ENCODE measurements at places on chromosomes 4 and X. TPM values are rescaled to one million over a fixed set of nuclear protein-coding genes. Genes with fewer than 3 reads are reported as not detected.

The SPANXC gene
- not detected for total RNA-seq

The CWH43 gene
- total RNA-seq, result not detected

DNA sequence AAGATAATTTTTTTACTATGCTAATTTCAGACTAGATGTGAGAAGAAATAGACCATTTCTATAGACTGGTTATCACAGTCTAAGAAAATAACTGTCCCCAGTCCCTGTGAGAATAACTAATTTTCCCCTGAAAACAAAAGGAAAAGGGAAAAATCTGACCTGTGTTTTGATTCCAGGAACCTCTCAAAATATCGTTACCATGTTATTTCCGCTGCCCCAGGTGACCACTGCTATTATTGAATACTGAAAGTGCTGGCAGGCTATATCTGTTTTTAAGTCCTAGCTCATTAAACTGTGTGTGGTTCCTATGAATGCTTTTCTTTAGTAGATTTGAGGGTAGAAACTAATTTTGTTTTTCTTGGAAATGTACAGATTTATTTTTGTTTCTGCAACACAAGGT is 83.6 kb downstream of the GAB1 start:
- no peaks in the 10 kb centered on the region for H3K27me3 ChIP-seq
- peaks cover 19% of the 10 kb centered on the region for H3K36me3 ChIP-seq
- no peak overlapping the region for H3K4me3 ChIP-seq
- peaks cover 54% of the 10 kb centered on the region for H3K4me1 ChIP-seq
- DNase-seq, result no peak

DNA sequence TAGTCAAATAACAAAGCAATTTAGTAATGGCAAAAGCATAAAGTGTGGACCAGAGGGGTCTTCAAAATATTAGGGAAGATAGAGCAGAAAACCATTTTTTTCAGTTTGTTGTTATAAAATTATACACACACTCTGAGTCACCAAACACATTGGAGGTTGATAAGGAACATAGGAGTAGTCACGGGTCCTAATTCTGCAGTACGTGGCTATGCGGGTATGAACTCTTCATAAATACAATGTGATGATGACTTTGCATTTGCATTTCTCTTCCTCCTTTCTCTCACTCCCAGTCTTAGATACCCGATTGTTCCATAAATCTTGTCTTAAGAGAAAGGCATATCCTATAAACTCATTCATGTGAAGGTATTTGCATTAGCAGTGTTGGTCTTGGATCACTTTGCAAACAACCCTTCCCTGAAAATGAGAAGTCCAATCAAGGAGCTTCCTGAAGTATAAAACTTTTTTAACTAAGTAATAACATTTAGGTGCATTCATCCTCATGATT is 223.6 kb downstream of the PALLD start:
- peaks cover 52% of the 10 kb centered on the region for H3K4me1 ChIP-seq
- no peaks in the 10 kb centered on the region for H3K27me3 ChIP-seq
- no peak overlapping the region for H3K4me3 ChIP-seq

DNA sequence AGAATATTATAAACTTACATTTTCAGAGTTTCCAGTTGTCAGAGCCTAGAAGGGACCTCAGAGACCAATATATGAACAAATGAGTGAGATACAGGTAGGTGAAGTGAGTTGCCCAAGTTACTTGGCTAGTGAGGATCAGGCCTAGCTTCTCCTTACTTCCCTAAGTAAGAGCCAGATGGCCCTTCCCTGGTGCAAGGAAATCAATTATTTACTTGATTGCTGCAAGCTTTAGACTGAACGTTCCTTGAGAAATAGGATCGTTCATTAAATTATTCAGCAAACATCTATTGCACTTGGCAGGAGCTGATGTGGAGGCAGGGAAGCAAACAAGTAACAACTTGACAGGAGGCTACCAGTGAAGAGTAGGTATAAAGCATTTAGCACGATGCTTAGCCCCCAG is 117.8 kb downstream of the EFHC2 start:
- H3K36me3 ChIP-seq, result no peaks in the 10 kb centered on the region
- DNase-seq, result no peak
- no peak overlapping the region for H3K4me3 ChIP-seq
- H3K27ac ChIP-seq, result no peak overlapping the region
- no peaks in the 10 kb centered on the region for H3K4me1 ChIP-seq

GRCh38 chrX:119087121-119087520 is 14.3 kb downstream of the CT47C1 start:
- H3K27me3 ChIP-seq, result no peaks in the 10 kb centered on the region
- no peaks in the 10 kb centered on the region for H3K36me3 ChIP-seq
- no peak overlapping the region for H3K4me3 ChIP-seq
- H3K4me1 ChIP-seq, result no peaks in the 10 kb centered on the region
- DNase-seq, result no peak
- H3K27ac ChIP-seq, result no peak overlapping the region

DNA sequence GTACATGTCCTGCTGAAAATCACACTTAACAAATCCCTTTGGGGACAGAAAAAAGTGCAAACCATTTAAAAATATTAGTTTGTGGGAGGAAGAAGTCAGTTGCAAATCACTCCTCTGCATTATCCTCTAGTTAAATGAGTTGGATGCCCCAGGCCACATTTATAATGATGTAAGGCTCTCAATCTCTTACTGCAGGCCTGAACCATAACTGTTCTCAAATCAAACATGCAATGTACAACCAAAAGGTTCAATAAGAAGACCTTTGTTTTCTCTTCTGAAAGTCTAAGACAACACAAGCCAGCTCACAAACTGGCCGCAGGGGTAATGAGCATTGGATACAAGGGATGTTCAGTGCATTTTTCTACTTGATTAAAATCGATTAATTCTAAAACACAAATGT is 39.7 kb downstream of the IGFBP7 start:
- H3K4me3 ChIP-seq, result no peak overlapping the region
- peaks cover 78% of the 10 kb centered on the region for H3K4me1 ChIP-seq
- H3K27ac ChIP-seq, result no peak overlapping the region
- no peak for DNase-seq
- H3K27me3 ChIP-seq, result no peaks in the 10 kb centered on the region

DNA sequence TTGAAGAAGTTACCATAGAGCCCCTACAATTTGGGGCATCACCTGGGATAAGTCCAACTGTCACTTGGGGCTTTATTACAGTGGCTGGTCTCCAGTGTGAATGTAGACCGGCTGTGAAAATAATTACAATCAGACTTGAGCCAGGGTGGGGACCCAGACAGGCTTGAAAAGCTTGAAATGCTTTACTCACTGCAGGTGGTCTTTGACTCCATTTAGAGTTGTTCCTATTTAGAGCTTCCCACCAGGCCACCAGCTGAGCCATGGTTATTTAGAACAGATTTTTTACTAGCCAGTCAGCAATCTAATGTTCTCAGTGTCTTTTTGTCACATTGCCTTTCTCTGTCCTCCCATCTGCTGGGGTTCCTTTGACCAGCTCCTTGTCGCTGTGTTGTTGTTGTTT is 5.7 kb downstream of the ARHGAP10 start:
- no peaks in the 10 kb centered on the region for H3K36me3 ChIP-seq
- no peak for DNase-seq
- no peaks in the 10 kb centered on the region for H3K27me3 ChIP-seq
- no peak overlapping the region for H3K4me3 ChIP-seq
- H3K27ac ChIP-seq, result peak overlapping the region; percentile 98

DNA sequence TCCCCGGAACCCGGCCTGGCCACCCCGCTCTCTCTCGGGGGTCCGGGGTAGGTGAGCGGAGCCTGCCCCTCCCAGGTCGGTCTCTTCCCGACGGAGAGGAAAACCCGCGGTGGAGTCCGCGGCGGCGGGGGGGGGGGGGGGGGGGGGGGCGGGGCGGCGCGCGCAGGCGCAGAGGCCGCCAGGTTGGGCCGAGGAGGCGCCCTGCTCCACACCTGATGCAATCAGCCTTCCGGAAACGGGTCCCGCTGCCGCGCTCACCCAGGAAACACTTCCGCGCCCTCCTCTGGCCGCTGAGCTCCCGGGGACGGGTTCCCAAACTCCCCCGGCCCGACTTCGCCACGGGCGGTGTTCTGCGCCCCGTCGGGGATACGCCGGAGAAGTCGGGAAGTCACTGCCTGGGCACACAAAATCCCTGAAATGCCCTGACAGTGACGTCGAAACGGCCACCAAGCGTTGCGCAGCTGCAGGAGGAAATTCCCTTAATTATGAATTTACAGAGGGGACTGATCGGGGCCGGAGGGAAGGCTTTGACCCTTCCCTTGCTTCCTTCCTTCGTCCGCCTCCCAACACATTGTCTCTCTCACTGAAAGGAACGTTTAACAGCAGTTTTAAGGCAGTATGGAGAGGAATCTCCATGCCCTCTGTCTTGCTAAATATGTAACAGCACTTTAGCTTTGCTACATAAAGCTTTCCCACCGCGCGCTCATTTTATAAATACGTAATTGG is 2.1 kb upstream of the APBB2 start:
- DNase-seq, result peak; percentile 64
- H3K27ac ChIP-seq, result peak overlapping the region; percentile 86
- no peaks in the 10 kb centered on the region for H3K27me3 ChIP-seq
- no peaks in the 10 kb centered on the region for H3K36me3 ChIP-seq
- peak overlapping the region; percentile 68 for H3K4me3 ChIP-seq
- H3K4me1 ChIP-seq, result peaks cover 54% of the 10 kb centered on the region

DNA sequence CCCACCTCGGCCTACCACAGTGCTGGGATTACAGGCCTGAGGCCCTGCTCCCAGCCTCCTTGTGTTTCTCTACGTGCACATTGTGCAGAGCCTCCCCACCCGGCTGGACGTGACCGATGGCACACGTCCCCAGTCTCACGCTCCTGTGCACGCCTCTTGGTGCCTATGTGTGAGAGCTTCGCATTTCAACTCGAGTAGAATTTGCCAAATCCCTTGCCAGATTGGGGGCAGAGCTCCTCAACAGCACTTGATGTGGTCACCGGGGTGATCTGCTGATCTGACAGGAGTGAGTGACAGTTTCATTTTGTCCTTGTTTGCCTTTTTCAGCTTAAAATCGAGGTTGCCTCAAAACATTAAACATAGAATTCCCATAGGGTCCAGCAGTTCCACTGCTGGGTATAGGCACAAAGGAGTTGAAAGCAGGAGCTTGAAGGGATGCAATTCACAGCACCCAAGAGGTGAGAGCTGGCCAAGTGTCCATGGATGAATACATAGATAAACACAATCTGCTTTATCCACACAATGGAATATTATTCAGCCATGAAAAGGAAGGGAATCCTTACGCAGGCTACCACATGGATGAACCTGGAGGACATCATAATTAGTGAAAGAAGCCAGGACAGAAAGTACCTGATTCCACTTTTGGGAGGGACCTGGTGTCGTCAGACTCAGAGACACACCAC is 17.6 kb downstream of the TMEM187 start:
- H3K36me3 ChIP-seq, result no peaks in the 10 kb centered on the region
- H3K27me3 ChIP-seq, result no peaks in the 10 kb centered on the region
- H3K27ac ChIP-seq, result no peak overlapping the region
- no peak overlapping the region for H3K4me3 ChIP-seq
- peaks cover 5% of the 10 kb centered on the region for H3K4me1 ChIP-seq
- DNase-seq, result no peak

DNA sequence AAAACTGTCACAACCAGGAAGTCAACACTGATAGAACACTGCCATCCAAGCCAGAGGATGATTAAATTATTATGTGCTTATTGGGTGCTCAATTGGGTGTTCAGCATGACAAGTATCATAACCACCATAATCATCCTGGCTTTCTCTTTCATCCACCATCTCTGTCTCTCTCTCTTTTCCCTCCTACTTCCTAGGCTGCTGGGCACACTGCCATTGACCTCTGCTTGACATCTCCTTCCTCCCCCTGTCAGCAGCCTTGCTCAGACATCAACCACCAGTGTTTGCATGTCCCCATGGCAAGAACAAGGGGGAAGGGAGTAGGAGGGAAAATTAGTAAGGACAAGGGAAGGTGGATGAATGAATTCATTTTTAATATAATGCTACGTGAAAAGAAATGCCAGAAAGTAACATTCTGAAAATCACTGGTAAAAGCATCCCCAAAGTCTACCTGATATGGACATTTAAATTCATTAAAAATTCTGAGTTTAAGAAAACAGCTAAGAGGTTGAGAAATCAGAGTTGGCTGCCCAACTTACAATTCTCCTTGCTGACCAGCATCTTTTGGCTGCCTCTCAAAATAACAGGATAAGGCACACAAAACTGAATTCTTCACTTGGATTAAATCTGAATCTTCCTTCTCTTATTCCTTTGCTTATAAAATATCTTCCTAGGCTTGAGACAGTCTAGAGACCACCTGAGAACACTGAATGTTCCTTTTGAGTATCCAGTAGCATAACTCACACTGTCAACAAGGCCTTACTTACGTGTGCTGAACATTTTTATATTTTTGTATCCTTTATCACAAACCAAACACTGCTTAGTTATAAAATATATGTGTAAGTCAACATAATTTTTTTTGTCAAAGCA is 48.5 kb downstream of the SNCA start:
- H3K27ac ChIP-seq, result no peak overlapping the region
- H3K36me3 ChIP-seq, result no peaks in the 10 kb centered on the region
- no peaks in the 10 kb centered on the region for H3K27me3 ChIP-seq
- H3K4me1 ChIP-seq, result no peaks in the 10 kb centered on the region
- no peak overlapping the region for H3K4me3 ChIP-seq
- DNase-seq, result no peak

GRCh38 chrX:88604433-88605221 is 142.4 kb upstream of the CPXCR1 start:
- H3K27me3 ChIP-seq, result no peaks in the 10 kb centered on the region
- no peaks in the 10 kb centered on the region for H3K4me1 ChIP-seq
- H3K4me3 ChIP-seq, result no peak overlapping the region
- no peak for DNase-seq
- H3K27ac ChIP-seq, result no peak overlapping the region

DNA sequence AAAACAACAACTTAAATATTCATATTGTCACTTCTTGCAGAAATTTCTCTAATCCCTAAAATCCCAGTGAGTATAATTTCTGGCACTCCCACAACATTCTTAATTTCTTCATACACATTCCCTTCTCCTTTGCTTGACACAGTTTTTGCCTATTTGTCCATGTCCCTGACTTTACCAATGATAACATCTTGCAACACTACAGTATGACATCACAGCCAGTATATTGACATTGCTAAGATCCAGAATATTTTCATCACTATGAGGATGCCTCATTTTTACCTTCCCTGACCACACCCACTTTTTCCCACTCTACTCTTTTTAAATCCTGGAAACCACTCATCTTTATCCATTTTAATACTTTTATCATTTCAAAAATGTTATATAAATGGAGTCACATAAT is 292.3 kb upstream of the GK2 start:
- no peaks in the 10 kb centered on the region for H3K27me3 ChIP-seq
- DNase-seq, result no peak
- no peaks in the 10 kb centered on the region for H3K4me1 ChIP-seq
